ENCODE measurements at places on chromosomes 16 and 17. TPM values are rescaled to one million over a fixed set of nuclear protein-coding genes. Genes with fewer than 3 reads are reported as not detected.

Gene FLYWCH2
- total RNA-seq: 26.0 TPM

Gene SPATA32
- total RNA-seq: not detected

- no peak overlapping the region for H3K4me3 ChIP-seq
- DNase-seq: peak; percentile 85
- peaks cover 45% of the 10 kb centered on the region for H3K4me1 ChIP-seq
- peak overlapping the region; percentile 69 for H3K27ac ChIP-seq
- H3K36me3 ChIP-seq: peaks cover 3% of the 10 kb centered on the region
These were observed 11.3 kb upstream of the LDHD start for GRCh38 chr16:75127713-75128415.

- H3K36me3 ChIP-seq: no peaks in the 10 kb centered on the region
- H3K27me3 ChIP-seq: no peaks in the 10 kb centered on the region
- H3K4me3 ChIP-seq: no peak overlapping the region
- DNase-seq: no peak
These were observed 204.6 kb downstream of the SLC39A11 start for GRCh38 chr17:72887917-72888316.

DNA sequence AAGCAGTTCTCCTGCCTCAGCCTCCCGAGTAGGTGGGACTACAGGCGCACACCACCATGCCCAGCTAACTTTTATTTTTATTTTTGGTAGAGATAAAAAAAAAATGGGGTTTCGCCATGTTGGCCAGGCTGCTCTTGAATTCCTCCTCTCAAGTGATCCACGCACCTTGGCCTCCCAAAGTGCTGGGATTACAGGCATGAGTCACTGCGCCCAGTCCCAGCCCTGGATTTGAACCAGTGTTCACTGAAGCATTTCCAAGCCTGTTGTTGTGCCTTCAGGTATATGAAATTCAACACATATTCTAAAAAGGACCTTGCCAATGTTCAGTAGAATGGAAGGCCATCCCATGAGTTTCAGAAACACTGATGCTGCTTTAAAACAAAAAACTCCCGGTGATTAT, 165.3 kb downstream of the SLC39A11 start:
- no peak overlapping the region for H3K27ac ChIP-seq
- DNase-seq: no peak
- H3K36me3 ChIP-seq: no peaks in the 10 kb centered on the region
- H3K4me3 ChIP-seq: no peak overlapping the region
- peaks cover 9% of the 10 kb centered on the region for H3K4me1 ChIP-seq

DNA sequence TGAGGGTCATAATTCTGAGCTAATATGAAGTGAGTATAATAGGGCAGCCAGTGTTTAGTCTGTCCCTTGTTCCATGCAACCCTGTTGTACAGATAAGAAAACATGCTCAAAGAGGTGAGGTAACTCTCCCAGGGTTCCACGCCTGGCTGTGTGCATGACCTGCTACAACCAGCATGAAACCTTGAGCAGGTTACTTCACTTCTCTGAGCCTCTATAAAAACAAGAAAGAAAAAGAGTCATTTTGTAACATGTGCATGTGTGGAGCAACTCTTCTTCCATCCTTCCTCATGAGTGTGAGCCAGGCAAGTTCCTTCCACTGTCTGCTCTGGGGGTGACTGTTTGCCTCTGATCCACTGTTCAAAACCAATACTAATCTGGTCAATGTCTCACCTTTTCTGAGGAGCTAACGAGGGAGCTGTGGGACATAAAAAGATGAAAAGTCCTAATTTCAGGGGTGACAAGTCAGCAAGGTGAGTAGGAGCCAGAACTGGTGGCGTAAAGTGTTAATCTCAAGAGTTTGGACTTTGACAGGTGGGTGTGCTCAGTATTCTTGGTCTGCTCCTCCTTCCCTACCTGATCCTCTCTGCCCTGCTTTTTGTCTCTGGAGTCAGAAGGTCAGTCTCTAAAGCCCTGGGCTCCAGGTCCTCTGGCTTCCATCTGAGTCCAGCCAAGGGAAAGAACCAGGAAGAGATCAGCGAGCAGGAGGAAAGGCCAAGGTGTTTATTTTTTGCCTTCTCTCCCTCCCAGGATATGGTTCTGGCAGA, 21.5 kb downstream of the GFOD2 start:
- no peak overlapping the region for H3K4me3 ChIP-seq
- DNase-seq: peak; percentile 56
- H3K27me3 ChIP-seq: no peaks in the 10 kb centered on the region
- no peak overlapping the region for H3K27ac ChIP-seq
- peaks cover 21% of the 10 kb centered on the region for H3K4me1 ChIP-seq
- no peaks in the 10 kb centered on the region for H3K36me3 ChIP-seq

- 0 out of 2 replicates have a peak, but pooled peaks cover 2% of the 10 kb centered on the region for H3K36me3 ChIP-seq
- no peaks in the 10 kb centered on the region for H3K4me1 ChIP-seq
- no peak overlapping the region for H3K27ac ChIP-seq
- no peak overlapping the region for H3K4me3 ChIP-seq
- H3K27me3 ChIP-seq: no peaks in the 10 kb centered on the region
These were observed 38.0 kb downstream of the HEATR3 start for GRCh38 chr16:50103764-50104163.

DNA sequence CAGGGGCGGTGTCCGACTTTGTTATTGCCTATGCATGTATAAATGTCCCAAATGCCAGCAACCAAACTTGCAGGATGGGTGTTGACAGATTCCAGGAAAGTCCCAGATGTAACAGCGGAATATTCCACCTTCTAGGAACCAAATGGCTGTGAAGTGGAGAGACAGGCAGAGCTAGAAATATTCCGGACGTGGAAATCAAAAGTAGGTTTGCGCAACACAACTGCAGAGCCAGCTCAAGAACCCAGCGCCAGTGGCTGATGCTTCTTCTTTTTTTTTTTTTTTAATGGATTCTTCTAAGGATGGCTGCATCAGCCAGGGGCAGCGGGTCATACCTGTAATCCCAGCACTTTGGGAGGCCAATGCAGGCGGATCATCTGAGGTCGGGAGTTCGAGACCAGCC, 601.7 kb downstream of the MAF start:
- no peaks in the 10 kb centered on the region for H3K36me3 ChIP-seq
- H3K4me3 ChIP-seq: no peak overlapping the region
- H3K4me1 ChIP-seq: no peaks in the 10 kb centered on the region
- no peak overlapping the region for H3K27ac ChIP-seq
- DNase-seq: no peak

Gene VWA3A
- not detected for total RNA-seq

DNA sequence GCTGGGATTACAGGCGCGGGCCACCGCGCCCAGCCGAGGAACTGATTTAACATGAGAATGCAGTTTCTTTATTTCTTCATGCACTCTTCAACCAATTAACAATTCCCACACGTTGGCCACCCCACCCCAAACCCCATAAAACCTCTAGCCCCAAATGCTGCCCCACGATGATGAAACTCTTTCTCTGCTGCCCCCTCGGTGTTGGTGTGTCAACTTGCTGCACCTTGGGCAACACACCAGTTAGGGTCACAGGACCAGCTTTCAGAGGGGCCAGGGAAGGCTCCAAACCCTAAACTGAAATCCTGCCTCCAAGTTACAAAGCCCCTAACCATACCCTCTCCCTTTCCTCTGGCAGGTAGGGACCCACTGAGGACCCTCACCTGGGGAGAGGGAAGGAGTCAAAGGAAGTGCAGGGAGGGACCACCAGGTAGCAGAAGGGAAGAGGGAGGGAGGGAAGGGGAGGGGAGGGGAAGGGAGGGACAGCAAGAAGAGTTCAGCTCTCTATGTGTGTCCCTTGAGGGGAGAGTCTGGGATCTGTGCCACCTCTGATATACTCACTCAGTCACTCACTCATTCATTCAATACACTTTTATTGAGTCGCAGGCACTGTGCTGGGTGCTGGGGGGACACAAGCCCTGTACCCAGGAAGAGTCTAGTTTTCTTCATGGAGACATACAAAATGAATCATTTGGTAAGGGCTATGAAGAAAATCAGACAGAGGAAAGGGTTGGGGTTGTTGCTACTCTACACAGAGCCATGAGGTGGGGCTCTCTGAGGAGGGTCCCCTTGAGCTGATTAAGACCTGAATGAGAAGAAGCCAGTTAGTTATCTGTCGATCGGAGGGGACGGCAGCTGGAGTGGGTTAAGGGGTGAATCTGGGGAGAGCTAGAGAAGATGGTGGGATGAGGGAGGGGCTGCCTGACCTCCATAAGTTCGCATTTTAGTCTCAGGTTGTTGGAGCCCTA, 3.9 kb downstream of the PLXDC1 start:
- H3K4me3 ChIP-seq: no peak overlapping the region
- no peak overlapping the region for H3K27ac ChIP-seq
- H3K27me3 ChIP-seq: peaks cover 5% of the 10 kb centered on the region
- no peaks in the 10 kb centered on the region for H3K36me3 ChIP-seq

DNA sequence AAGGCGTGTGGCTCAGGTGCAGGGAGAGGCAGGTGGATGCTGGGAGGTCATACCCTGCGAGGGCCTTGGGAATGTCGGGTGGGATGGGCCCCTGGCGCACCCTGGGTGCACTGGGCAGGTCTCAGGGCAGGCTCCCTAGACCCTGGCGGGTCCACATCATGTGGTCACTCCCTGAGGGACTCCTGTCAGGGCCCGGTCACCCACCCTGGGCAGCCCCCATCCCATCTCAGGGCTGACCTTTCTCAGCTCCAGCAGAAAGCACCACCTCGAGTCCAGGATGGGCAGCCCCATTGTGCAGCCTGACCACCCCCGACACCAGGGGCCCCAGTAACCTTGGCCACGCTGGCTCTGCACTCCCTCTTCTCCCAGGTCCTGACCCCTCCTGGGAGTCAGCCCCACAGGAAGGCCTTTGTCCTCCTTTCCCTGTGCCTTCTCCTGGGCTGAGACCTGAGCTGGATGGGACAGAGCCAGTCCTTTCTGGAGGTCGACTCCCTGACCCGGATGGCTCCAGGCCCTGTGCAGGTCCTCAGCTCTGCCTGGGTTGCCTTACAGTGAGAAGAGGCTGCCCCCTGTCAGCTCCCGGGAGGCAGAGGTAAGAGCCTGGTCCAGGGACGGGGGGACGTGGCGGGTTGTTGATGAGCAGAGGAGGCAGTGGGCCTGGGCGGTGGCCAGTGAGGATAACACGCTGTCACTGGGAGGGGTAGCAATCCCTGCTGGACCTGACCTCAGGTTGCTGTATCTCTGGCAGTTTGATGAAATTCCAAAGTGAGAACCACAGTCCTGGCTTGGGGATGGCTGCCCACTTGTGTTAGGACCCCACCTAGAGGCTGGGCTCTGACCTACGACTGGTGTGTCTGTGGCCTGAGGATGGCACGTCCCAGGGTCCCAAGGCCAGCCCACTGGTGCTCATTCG, 77.9 kb downstream of the GOSR1 start:
- H3K27ac ChIP-seq: no peak overlapping the region
- H3K27me3 ChIP-seq: no peaks in the 10 kb centered on the region
- peak; percentile 69 for DNase-seq
- no peak overlapping the region for H3K4me3 ChIP-seq
- no peaks in the 10 kb centered on the region for H3K36me3 ChIP-seq
- H3K4me1 ChIP-seq: no peaks in the 10 kb centered on the region

DNA sequence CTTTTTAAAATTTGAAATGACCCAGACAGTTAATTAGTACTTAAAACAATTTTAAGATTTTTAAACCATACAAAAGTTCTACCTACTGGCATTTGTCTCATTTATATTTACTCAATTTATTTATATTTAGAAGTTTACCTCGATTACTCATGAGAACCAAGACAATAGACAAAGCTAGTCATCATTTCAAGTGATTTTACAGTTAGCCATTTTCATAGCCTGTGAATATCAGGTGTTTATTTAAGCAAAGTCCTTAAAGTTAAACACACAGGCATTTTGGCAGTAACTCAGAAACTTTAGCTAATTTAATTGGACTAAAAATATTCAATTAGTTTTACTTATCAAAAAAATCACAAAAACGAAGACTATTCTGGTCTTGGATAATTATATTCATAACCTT, 101.6 kb upstream of the KIF2B start:
- DNase-seq: no peak
- H3K4me3 ChIP-seq: no peak overlapping the region
- H3K27ac ChIP-seq: no peak overlapping the region
- H3K27me3 ChIP-seq: no peaks in the 10 kb centered on the region
